ENCODE measurements at places on chromosomes 7 and 10.
A peak's percentile ranks its signal among the peaks of the same experiment; 100 is the strongest.

- DNase-seq, result peak; percentile 38
These were observed 53.0 kb downstream of the TCF7L2 start for GRCh38 chr10:113003052-113003451.

DNA sequence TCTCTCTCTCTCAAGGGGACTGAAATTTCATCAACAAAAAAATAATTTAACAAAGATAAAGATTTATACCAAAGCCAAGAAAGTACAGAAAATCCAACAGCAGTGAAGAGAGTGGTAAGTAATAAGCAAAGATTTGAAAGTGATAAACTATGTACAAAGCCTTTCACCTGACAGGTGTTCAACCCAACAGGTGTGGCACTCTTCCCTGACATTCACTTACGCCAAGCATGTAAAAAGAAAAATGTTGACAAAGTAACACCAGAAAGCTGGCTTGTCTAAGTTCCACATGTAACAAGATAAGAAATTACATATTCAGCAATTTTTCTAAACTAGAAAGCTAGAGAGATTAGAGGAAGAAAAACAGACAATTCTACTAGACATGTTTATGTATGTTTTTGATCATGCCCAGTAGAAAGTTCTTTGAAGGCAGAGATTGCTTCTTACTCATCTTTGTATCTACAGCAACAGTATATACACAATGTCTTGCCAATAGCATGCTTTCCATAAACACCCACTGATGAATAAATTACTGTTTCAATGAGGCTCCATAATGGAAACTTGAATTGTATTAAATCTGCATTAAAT is 468.5 kb downstream of the PARD3 start:
- no peak for DNase-seq

DNA sequence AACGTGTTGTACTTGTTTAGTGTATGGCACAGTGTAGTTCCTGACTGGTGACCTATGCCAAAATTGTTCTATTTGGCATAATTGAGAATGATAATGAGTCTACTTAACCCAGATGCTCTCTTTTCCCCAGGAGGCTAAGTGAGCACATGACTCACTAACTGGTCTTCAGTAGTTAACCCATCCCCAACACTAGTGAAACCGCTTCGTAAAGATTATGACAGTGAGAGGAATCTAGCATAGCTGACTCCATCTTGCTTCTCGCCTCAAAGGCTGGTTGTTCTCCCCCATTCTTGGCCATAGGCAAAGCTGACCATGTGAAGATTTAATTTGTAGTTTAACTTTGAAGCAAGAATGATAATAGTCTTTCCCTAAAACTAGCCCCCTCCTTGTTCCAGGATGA is 47.2 kb downstream of the CDK1 start:
- DNase-seq, result no peak

- no peak for DNase-seq
These were observed 303.6 kb downstream of the DGKB start for GRCh38 chr7:14598978-14599377.

DNA sequence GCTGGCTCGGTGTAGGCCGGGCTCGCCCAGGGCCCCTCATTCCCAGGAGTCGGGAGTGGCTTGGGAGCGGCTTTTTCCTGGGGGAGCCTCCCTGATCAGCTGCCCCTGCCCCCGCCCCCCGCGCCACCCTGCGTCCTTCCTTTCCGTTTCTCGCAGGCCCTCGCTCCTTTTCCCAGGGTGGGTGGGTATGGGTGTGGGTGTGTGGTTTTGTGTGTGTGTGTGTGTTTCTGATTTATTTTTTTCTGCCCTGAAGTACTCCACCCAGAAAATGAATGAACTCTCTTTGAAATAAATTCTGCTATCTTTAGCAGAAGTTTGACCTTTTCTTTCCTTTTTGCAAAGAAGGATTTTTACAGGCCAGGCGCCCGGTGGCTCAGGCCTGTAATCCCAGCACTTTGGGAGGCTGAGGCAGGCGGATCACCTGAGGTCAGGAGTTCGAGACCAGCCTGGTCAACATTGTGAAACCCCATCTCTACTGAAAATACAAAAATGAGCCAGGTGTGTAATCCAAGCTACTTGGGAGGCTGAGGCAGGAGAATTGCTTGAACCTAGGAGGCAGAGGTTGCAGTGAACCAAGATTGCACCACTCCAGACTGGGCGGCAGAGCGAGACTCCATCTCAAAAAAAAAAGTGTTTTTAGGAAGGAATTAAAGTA is 30.0 kb upstream of the AP5Z1 start:
- no peak for DNase-seq

DNA sequence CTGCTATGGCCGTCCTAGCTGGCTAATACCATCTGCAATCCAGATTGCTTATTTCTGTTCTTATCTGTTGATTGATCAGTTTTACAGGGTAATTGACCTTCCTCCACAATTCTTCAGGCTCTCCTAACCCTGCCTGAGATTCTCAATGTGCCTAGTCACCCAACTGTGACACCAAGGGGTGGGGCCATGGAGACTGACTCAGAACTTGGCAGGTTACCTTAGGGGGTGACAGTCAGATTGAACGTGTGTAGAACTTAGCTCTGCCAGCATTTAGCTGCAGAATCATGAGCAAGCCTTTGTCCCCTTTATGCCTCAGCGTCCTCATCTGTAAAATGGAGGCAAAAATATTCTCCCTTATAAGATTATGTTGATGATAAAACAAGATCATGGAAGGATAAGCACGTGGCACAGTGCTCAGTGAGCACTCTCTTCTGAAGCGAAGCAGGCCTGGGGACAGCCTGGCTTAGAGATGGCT is 19.1 kb upstream of the LEP start:
- DNase-seq, result no peak
